ENCODE measurements at places on chromosomes 16 and 17.

DNA sequence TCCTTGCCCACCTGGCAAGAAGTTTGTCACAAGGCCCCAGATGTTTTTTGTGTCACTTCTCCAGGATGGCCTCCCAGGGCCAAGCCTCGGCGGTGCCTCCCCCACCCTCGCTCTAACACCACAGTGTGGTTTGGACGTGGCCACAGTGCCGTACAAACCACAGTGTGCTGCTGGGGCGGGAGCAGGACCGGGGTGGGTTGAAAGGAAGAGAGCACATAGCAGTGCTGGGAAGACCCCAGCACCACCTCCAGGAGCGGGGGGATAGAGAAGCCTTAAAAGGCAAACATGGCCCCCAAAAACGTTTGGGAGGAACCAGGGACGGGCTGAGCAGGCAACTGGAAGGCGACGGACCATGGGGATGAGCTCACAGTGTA, 5.0 kb upstream of the BCL6B start:
- H3K4me1 ChIP-seq, result peaks cover 60% of the 10 kb centered on the region
- no peak overlapping the region for H3K27ac ChIP-seq
- peaks cover 8% of the 10 kb centered on the region for H3K36me3 ChIP-seq
- no peak overlapping the region for H3K4me3 ChIP-seq

- peak; percentile 92 for DNase-seq
- H3K4me3 ChIP-seq, result peak overlapping the region; percentile 66
- no peaks in the 10 kb centered on the region for H3K36me3 ChIP-seq
- peak overlapping the region; percentile 62 for H3K27ac ChIP-seq
These were observed 23.9 kb downstream of the ZNF213 start for GRCh38 chr16:3158510-3159314.

DNA sequence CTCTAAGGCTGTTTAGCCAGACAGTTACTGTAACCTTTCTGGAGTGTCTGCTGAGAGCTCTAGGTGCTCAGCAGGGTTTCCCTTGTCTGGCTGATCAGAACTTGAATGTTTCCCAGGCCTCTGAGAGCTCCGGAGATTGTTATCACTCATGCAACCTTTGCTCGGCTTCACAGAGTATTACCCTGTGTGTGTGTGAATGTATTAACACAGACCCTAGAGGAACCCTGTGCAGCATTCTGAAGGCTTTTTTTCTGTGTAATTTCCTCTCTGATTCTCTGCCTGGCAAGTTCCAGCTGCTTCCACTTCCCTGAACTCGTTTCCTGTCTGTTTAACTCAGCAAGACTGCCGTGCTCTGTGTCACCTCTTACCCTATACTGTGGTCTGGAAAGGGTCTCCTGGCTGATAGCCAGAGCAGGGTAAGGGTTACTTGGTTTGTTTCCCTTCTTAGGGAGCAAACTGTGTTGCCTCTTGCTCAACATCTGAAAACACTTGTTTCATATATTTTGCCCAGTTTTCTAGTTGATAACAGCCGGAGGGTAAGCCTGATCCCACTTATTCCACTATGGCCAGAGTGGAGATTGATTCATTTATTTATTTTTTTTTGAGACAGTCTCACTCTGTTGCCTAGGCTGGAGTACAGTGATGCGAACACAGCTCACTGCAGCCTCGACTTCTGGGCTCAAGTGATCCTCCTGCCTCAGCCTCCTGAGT, 21.7 kb downstream of the PRMT7 start:
- H3K4me1 ChIP-seq, result peaks cover 16% of the 10 kb centered on the region
- no peak for DNase-seq
- no peaks in the 10 kb centered on the region for H3K27me3 ChIP-seq
- H3K27ac ChIP-seq, result no peak overlapping the region
- H3K36me3 ChIP-seq, result peaks cover 13% of the 10 kb centered on the region
- no peak overlapping the region for H3K4me3 ChIP-seq

- H3K27ac ChIP-seq, result no peak overlapping the region
- H3K4me1 ChIP-seq, result no peaks in the 10 kb centered on the region
- H3K36me3 ChIP-seq, result peaks cover 5% of the 10 kb centered on the region
- no peak for DNase-seq
- no peak overlapping the region for H3K4me3 ChIP-seq
These were observed 30.2 kb downstream of the TRIM25 start for GRCh38 chr17:56883616-56884015.

- DNase-seq, result no peak
- H3K4me3 ChIP-seq, result no peak overlapping the region
- no peaks in the 10 kb centered on the region for H3K36me3 ChIP-seq
- no peak overlapping the region for H3K27ac ChIP-seq
- no peaks in the 10 kb centered on the region for H3K27me3 ChIP-seq
These were observed 74.1 kb downstream of the ABCC12 start for GRCh38 chr16:48081656-48082055.

- H3K36me3 ChIP-seq, result no peaks in the 10 kb centered on the region
- H3K4me1 ChIP-seq, result peaks cover 17% of the 10 kb centered on the region
- H3K27me3 ChIP-seq, result peaks cover 3% of the 10 kb centered on the region
These were observed 4.1 kb upstream of the MED24 start for GRCh38 chr17:40058186-40058784.

DNA sequence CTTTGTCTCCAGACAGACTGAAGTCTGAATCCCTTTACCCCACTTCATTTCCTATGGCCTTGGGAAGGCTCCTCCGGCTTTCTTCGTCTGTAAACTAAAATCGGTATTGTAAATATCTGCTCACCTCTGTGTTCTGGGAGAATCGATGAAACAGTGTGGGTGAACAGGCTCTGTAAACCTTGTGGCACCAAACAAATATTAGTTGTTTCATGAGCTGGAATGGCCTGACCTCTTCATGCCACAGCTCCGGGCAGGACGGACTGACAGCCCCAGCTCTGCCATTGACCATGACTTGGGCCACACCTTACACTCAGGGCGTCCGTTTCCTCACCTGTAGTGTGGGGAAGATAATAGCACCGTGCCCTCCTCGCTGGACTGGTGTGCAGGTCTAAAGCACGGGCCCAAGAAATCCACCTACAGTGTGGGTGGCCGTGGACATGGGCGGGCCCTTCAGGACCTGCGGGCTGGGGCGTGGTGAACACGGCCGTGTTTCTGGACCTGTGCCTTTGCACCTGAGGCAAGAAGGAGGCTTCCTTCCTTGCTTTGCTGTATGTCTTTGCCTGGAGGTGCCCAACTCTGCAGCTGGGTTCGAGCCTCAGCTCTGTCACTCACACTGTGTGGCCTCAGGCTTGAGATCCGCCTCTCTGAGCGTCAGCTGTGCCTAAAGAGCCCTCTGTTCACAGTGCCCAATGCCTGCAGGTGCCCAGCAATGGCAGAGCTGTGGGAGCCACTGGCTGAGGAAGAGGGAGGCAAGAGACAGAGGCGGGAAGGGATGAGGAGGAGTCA, 6.1 kb upstream of the OSGIN1 start:
- no peak for DNase-seq
- H3K4me1 ChIP-seq, result no peaks in the 10 kb centered on the region
- H3K27me3 ChIP-seq, result no peaks in the 10 kb centered on the region
- H3K4me3 ChIP-seq, result no peak overlapping the region
- H3K36me3 ChIP-seq, result no peaks in the 10 kb centered on the region
- no peak overlapping the region for H3K27ac ChIP-seq

DNA sequence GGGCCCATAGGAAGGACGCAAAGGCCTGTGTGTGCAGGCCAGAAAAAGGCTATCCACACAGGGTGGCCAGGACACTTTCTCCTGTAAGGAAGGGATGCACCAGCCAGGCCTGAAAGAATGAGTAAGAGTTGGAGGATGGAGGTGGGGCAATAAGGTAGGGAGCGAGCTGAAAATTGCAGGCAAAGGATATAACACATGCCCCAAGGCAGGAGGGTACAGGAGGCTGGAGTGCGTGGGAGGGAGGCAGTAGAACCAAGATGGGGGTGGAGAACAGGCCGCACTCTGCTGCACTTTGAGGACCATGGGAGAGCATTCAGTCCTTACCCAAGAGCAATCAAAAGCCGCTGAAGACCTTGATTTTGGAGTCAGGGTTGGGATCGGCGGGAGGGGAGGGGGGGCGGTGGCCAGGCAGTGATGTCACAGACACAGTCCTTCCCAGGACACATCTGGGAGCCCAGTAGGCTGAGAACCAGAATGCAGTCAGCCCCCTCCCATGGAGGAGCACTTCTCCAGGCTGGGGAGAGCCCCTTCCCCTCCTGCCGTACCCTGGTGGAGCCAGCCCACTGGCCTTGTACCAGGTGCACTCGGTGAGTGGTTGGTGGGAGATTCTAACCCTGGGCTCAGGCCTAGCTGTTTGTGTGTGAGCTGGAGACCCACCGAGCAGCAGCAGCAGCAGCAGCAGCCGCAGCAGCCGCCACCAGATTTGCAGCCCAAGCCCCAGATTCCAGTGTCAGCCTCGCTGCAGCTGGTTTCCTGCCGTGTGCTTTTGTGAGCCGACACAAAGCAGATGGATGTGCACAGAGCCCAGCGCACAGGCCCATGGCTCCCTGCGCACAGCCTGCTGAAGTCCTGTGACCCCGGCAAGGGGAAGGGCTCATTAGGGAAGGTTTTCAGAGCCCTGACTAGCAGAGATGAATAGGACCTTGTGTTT, 17.5 kb downstream of the ANKRD40 start:
- no peak overlapping the region for H3K4me3 ChIP-seq
- H3K36me3 ChIP-seq, result peaks cover 18% of the 10 kb centered on the region
- no peaks in the 10 kb centered on the region for H3K27me3 ChIP-seq
- no peak for DNase-seq
- no peaks in the 10 kb centered on the region for H3K4me1 ChIP-seq

- H3K36me3 ChIP-seq, result no peaks in the 10 kb centered on the region
- DNase-seq, result no peak
- H3K27me3 ChIP-seq, result no peaks in the 10 kb centered on the region
- H3K4me1 ChIP-seq, result peaks cover 15% of the 10 kb centered on the region
- H3K4me3 ChIP-seq, result peak overlapping the region; percentile 54
These were observed 571 bp downstream of the TIMP2 start for GRCh38 chr17:78924481-78925151.

DNA sequence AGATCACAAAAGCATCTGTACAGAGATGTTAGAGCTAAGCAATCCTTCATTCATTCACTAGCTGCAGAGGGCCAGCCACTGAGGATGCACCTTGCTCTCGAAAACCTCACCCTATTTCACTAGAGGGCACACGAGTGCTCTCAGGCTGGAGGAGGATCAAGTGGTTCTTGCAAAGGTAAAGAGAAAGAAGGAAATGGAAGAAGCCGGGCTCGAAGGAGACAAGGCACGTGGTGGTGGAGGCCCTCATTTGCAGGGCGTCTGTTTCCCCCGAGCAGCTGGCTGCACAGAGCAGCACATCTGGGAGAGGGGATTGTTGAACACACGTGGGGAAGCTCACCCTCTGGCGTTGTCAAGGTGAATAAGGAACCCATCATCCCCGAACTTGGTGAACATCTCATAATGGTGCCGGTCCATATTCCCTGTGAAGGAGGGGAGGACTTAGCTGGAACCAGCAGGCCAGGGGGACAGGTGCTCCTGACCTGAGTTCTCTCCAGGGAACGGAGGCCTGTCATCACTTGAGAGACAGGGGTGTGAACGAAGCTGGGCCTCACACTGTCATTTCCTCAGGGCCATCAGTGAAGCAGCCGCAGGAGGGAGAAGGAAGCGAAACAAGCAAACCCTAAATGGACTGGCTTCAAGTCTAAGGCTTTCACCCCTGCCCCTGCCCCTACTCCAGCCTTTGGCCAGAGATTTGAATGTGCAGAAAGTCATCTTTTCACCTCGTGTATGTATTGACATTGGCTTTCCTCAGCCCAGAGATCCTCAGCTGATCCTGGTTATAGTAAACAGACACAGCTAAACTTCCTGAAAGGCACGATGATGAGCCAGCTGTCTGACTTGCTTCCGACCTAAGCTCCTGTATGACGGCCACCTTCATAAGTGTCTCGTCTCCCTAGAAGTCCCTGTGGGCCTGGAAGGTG, 27.6 kb downstream of the PRKAR1A start:
- no peaks in the 10 kb centered on the region for H3K27me3 ChIP-seq
- no peaks in the 10 kb centered on the region for H3K4me1 ChIP-seq
- peaks cover 17% of the 10 kb centered on the region for H3K36me3 ChIP-seq

- no peak overlapping the region for H3K27ac ChIP-seq
- no peaks in the 10 kb centered on the region for H3K36me3 ChIP-seq
- DNase-seq, result no peak
- H3K27me3 ChIP-seq, result no peaks in the 10 kb centered on the region
- no peaks in the 10 kb centered on the region for H3K4me1 ChIP-seq
These were observed 50.8 kb upstream of the SMIM36 start for GRCh38 chr17:55561973-55562495.

DNA sequence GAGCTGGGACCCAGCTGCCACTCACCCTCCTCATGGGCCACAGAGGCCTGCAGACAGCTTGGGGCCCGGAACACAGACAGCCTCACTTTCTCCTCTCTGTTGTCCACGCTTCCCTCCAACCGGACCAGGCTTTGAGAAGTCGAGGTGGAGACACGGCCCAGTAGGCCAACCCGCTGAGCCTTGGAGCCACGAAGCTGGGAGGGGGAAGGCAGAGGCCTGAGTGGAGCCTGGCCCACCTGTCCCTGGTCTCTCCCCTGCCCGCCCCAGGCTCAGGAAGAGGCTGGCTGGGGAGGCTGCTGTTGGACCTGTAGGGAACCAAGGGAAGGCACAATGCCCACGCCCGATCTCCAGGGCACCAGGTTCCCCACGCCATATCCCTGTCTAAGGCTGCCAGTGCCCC, 48.1 kb downstream of the RMI2 start:
- DNase-seq, result no peak
- peaks cover 5% of the 10 kb centered on the region for H3K4me1 ChIP-seq
- no peak overlapping the region for H3K4me3 ChIP-seq
- no peaks in the 10 kb centered on the region for H3K27me3 ChIP-seq
- H3K27ac ChIP-seq, result no peak overlapping the region
- H3K36me3 ChIP-seq, result no peaks in the 10 kb centered on the region

DNA sequence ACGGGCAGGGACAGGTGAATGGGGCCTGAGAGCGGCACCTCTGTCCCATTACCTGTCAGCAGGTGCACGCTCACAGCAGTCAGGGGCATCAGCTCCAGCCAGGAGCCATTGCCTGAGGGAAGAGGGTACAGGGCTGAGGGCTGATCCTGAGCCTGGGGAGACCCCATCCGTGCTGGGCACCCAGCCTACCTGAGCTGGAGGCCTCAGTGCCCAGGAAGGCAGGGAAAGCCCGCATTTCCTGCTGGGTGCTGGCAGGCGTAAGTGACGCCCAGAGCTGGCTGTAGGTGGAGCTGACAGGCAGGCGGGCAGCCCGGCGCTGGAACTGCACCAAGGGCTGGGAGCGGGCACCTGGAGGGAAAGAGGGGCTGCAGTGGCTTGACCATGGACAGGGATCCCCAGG, 7.4 kb downstream of the FAM171A2 start:
- no peak for DNase-seq
- H3K4me1 ChIP-seq, result no peaks in the 10 kb centered on the region
- no peaks in the 10 kb centered on the region for H3K27me3 ChIP-seq
- no peak overlapping the region for H3K27ac ChIP-seq
- no peaks in the 10 kb centered on the region for H3K36me3 ChIP-seq

GRCh38 chr17:38577244-38577643, 28.5 kb downstream of the SRCIN1 start:
- no peak overlapping the region for H3K27ac ChIP-seq
- no peak overlapping the region for H3K4me3 ChIP-seq
- no peak for DNase-seq
- no peaks in the 10 kb centered on the region for H3K36me3 ChIP-seq

- no peak for DNase-seq
- H3K27ac ChIP-seq, result no peak overlapping the region
- H3K36me3 ChIP-seq, result no peaks in the 10 kb centered on the region
- H3K4me1 ChIP-seq, result no peaks in the 10 kb centered on the region
- H3K27me3 ChIP-seq, result no peaks in the 10 kb centered on the region
- no peak overlapping the region for H3K4me3 ChIP-seq
These were observed 141.3 kb upstream of the CDH8 start for GRCh38 chr16:62177351-62178203.

GRCh38 chr16:47387026-47387734, 73.7 kb downstream of the ITFG1 start:
- H3K36me3 ChIP-seq, result no peaks in the 10 kb centered on the region
- no peak overlapping the region for H3K27ac ChIP-seq
- no peak overlapping the region for H3K4me3 ChIP-seq
- H3K27me3 ChIP-seq, result no peaks in the 10 kb centered on the region

All from CD4-positive, alpha-beta memory T cell (primary cell).